ENCODE measurements at places on chromosomes 2 and 18.

GRCh38 chr2:168565112-168565511, 109.0 kb downstream of the CERS6 start:
- no peak for DNase-seq

- DNase-seq = no peak
These were observed 766 bp downstream of the PDE6D start for GRCh38 chr2:231780123-231780908.

DNA sequence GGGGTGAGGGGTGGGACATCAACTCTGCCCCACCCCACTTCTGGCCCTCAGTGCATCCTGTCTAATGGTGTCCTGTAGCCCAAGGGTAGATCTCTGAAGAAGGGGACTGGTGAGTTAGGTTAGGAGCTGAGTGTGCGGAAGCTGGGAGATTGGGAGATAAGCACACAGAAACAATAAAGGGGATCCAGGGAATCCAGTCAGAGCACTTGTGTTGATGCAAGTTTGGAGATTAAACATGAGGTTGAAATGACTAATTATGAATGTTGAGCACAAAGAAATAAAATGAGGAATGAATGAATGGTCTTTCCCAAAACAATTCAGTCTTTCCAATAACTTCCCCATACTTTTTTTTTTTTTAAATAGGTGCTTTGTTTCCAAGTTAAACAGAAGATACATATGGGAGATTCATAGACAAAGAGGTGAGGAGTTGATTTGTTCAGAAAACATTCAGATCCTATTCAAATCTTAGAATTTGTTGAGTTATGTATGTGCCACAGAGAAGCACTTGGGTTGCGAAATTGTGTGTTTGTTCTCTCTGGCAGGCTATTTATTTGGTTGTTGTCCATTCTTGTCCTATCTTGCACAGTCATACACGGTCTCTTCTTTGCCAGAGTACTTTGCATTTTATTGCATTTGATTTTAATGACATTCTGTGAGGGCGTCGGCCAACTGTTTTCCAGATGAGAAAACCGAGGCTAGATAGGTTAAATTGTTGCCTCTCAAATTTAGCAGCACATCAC, 31.6 kb upstream of the NABP1 start:
- DNase-seq = no peak

- DNase-seq = no peak
These were observed 181.5 kb downstream of the EN1 start for GRCh38 chr2:118665784-118666529.

GRCh38 chr18:10022365-10022764, 108.5 kb downstream of the VAPA start:
- DNase-seq = no peak

GRCh38 chr2:110662560-110662959, 15.3 kb downstream of the BUB1 start:
- no peak for DNase-seq

Data from NCI-H460 (cell line).